ENCODE measurements at places on chromosomes 12 and 14.
A peak's percentile ranks its signal among the peaks of the same experiment; 100 is the strongest.

DNA sequence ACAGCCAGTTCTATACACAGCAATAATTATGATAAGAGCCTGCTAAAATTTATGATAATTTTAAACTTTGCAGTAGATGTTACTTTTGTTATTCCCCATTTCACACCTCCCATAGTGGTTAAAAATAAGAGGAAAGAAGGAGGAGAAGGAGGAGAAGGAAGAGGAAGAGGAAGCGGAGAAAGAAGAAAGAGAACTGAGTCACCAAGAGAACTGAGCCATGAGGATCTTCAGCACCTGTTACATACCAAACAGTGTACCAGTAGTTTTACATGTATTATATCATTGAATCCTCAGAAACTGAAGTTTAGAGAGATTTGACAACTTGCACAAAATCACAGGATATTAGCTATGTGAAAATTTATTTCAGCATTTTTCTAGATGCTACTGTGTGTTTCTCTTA, 3.9 kb downstream of the CD163 start:
- no peak for DNase-seq

- no peak for DNase-seq
Observed at GRCh38 chr12:27967551-27968054, 4.9 kb downstream of the PTHLH start.

- no peak for DNase-seq
Observed at GRCh38 chr14:65156568-65157366, 54.5 kb upstream of the MAX start.

GRCh38 chr14:71348394-71348793, 441.1 kb downstream of the PCNX1 start:
- no peak for DNase-seq

DNA sequence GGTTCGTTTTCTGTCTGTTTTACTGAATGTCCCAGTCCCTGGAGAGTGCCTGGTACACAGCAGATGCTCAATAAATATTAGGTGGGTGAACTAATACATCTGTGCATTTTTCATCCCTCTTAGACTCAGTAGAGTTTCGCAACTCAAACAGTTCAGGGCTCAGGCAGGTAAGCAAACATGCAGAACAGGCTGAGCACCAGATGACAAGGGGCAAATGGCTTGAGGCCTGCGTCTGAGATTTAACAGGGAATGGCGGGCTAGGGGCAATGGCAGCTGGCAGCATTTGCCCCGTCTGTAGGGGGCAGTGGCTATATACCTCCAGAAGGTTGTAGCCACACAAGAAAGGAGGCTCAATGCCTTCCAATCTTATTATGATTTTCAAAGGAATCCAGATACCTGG, 8.6 kb upstream of the RAN start:
- no peak for DNase-seq

DNA sequence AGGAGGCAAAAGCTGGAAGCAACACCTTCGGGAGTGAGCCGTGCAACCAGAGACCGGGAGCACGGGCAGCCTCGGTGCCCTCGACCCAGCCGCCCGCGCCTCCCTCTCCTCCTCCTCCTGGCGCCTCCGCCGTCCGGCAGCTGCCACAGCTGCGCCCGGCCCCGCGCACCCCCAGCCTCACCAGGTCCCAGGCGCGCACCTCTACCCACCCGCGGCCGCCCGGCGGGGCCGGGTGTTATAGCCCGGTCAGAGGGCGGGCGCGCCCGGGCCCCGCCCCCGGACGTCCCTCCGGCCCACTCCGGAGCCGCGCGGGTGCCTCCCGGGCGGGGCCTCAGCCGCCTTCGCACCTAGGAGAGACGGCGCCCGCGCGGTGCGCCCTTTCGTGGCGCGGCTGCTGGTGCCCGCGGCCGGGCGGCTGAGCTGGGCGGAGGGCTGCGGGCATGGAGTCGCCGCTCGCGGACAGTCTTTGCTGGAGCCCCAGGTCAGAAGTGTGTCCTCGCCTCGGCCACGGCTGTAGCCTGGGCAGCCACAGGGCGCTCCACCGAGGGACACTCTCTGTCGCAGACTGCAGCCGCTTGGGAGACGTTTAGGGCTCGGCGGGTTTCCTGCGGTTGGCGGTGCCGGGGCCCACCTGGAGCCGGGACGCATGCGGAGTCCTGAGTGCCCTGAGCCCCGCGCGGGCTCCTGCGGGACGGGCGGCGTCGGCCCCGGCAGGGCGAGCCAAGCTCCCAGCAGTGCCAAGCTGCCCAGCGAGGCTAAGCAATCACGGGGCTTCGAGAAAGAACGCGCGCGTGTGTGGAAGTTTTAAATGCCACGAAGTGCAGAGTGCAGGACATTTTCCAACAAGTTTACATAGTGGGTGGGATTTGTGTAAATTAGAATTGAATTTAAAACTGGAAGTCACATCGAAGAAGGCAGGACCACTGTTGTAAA, at the start of gene CPM:
Gene CPM (minus strand): TSS at position 211 of the 933 bp plus-strand sequence. CDS start 334 bp downstream, outside the sequence.
- DNase-seq = peak; percentile 67

DNA sequence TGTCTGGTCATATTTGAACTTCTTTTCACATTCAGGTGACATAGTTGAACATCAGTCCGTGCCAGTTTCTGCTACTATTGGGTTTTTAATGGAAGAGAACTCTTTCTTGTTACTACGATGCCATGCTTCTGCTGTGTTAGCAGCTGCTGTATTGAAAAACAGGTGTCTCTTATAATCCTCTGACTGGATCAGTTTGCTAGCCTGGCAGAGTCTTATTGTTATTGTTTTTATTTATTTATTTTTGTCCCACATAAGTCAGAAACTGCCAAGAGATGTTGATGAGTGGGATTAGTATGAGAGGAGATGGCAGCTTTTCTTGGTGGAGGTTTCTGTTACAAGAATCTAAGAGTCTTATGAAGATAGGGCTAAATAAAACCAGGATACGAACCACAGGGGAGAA, 14.6 kb downstream of the ETV6 start:
- no peak for DNase-seq

GRCh38 chr12:51005671-51006070, 20.5 kb downstream of the SLC11A2 start:
- no peak for DNase-seq

Data from KBM-7 (cell line).